ENCODE measurements at places on chromosomes 12 and 14. TPM values are rescaled to one million over a fixed set of nuclear protein-coding genes. Genes with fewer than 3 reads are reported as not detected.

- H3K4me1 ChIP-seq = no peaks in the 10 kb centered on the region
- DNase-seq = no peak
- no peak overlapping the region for H3K4me3 ChIP-seq
These were observed 355.1 kb upstream of the CCDC196 start for GRCh38 chr14:66131111-66131510.

- H3K27ac ChIP-seq = no peak overlapping the region
- no peaks in the 10 kb centered on the region for H3K4me1 ChIP-seq
- no peaks in the 10 kb centered on the region for H3K36me3 ChIP-seq
These were observed 95.0 kb downstream of the FOXN4 start for GRCh38 chr12:109214131-109214530.

GRCh38 chr14:89217891-89218290 lies 199.1 kb downstream of the FOXN3 start:
- no peak overlapping the region for H3K4me3 ChIP-seq
- no peak overlapping the region for H3K27ac ChIP-seq
- no peak for DNase-seq
- H3K4me1 ChIP-seq = peaks cover 12% of the 10 kb centered on the region

- no peak overlapping the region for H3K27ac ChIP-seq
- DNase-seq = peak; percentile 24
- H3K27me3 ChIP-seq = no peaks in the 10 kb centered on the region
- H3K4me1 ChIP-seq = peaks cover 6% of the 10 kb centered on the region
- H3K36me3 ChIP-seq = peaks cover 5% of the 10 kb centered on the region
These were observed 20.3 kb upstream of the SYCP3 start for GRCh38 chr12:101759396-101760047.

- peaks cover 10% of the 10 kb centered on the region for H3K36me3 ChIP-seq
- DNase-seq = no peak
- no peak overlapping the region for H3K27ac ChIP-seq
- H3K4me3 ChIP-seq = no peak overlapping the region
- no peaks in the 10 kb centered on the region for H3K27me3 ChIP-seq
These were observed 85.2 kb downstream of the CCDC88C start for GRCh38 chr14:91332171-91332985.

DNA sequence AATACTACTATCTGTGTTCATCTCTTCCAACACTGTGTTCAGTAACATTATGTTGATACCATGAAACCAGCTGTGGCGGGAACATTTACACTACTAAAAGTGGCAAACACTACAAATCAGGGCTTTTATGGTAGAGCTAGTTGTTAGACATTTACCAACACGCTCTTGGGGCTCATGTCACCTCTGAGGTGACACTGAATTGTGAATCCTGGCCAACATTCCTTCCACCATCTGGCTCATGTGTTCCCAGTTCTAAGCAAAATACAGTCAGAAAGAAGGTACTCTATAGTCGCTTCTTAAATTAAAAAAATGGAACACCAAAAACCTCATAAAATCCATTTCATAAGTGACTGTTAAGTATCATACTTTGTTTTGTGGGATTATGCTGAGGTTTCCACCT lies 436.6 kb downstream of the FUT8 start:
- H3K36me3 ChIP-seq = no peaks in the 10 kb centered on the region
- DNase-seq = no peak
- H3K4me1 ChIP-seq = no peaks in the 10 kb centered on the region
- H3K27me3 ChIP-seq = no peaks in the 10 kb centered on the region

SLCO1C1 gene
- total RNA-seq = 0.54 TPM

ZBTB39 gene
- 11.0 TPM for total RNA-seq

GRCh38 chr12:42017051-42017450 lies 127.6 kb downstream of the GXYLT1 start:
- H3K4me1 ChIP-seq = no peaks in the 10 kb centered on the region
- H3K4me3 ChIP-seq = no peak overlapping the region
- no peak overlapping the region for H3K27ac ChIP-seq
- no peak for DNase-seq
- no peaks in the 10 kb centered on the region for H3K36me3 ChIP-seq

CPNE6 gene
- total RNA-seq = not detected

- DNase-seq = no peak
- H3K4me1 ChIP-seq = peaks cover 8% of the 10 kb centered on the region
- H3K27ac ChIP-seq = no peak overlapping the region
- H3K27me3 ChIP-seq = no peaks in the 10 kb centered on the region
- peaks cover 11% of the 10 kb centered on the region for H3K36me3 ChIP-seq
These were observed 48.4 kb downstream of the GTF2A1 start for GRCh38 chr14:81172353-81172752.

GRCh38 chr12:94172973-94173372 lies 24.6 kb downstream of the PLXNC1 start:
- no peaks in the 10 kb centered on the region for H3K36me3 ChIP-seq
- H3K4me1 ChIP-seq = no peaks in the 10 kb centered on the region
- peaks cover 62% of the 10 kb centered on the region for H3K27me3 ChIP-seq

DNA sequence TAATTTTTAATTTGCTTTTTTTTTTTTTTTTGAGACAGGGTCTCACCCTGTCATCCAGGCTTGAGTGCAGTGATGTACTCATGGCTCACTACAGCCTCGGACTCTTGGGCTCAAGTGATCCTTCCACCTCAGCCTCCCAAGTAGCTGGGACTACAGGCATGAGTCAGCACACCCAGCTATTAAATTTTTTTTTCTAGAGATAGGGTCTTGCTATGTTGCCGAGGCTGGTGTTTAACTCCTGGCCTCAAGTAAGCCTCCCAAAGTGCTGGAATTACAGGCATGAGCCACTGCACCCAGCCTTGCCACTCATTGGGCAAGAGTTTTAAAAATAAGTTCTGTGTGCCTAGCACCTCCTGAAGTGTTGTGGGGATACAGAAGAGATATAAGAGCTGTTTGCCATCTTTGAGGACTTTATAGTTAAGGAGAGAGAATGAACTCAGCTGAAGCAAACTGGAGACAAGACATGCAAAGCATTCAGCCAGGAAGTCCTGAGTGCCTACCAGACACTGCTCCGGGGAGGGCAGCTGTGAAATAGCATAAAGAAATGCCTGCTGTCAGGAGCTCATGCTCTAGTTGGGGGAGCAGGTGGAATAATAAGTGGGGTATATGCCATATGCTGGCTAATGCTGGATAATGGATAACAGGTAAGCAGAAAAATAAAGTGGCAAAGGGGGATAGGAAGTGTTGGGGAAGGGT lies 15.0 kb upstream of the EMP1 start:
- no peaks in the 10 kb centered on the region for H3K27me3 ChIP-seq
- no peaks in the 10 kb centered on the region for H3K36me3 ChIP-seq
- H3K4me3 ChIP-seq = no peak overlapping the region
- no peak overlapping the region for H3K27ac ChIP-seq
- DNase-seq = no peak

- H3K4me1 ChIP-seq = no peaks in the 10 kb centered on the region
- no peak for DNase-seq
- no peaks in the 10 kb centered on the region for H3K36me3 ChIP-seq
- H3K27me3 ChIP-seq = no peaks in the 10 kb centered on the region
- H3K4me3 ChIP-seq = no peak overlapping the region
These were observed 147.9 kb upstream of the PRICKLE1 start for GRCh38 chr12:42737398-42737797.

CKAP4 gene
- 108 TPM for total RNA-seq

DNA sequence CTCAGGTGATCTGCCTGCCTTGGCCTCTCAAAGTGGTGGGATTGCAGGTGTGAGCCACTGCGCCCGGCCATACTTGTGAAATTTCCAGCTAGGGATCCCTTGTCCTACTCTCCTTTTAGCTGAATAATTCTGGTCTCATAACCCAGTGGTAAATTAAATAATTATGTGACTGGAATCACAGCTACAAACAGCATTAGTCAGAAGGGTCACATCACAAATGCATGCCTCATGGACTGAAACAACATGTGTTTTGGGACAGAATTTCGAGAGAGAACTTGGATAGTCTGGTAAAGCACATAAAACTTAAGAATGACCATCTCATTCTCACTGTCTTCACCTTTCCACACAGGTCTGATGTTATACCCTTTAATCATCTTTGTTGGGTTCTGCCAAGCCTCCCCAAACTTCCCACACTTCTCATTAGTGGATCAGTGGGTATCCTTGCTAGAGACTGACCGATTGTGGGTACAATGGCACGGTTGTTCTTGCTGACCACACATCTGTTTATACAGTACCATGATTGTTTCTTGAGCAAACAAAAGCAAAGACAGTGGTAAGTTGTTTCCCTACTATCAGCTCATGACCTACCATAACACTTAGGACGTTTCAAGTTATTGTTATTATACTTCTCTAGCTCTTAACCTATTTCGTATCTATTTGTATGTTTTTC lies 5.1 kb downstream of the GPRC5D start:
- H3K4me3 ChIP-seq = no peak overlapping the region
- H3K27ac ChIP-seq = no peak overlapping the region
- DNase-seq = no peak
- peaks cover 7% of the 10 kb centered on the region for H3K36me3 ChIP-seq
- no peaks in the 10 kb centered on the region for H3K27me3 ChIP-seq
- peaks cover 20% of the 10 kb centered on the region for H3K4me1 ChIP-seq

GRCh38 chr12:12358528-12358927 lies 1.6 kb downstream of the BORCS5 start:
- no peak for DNase-seq
- peak overlapping the region; percentile 82 for H3K4me3 ChIP-seq
- peaks cover 20% of the 10 kb centered on the region for H3K36me3 ChIP-seq
- peaks cover 9% of the 10 kb centered on the region for H3K4me1 ChIP-seq
- H3K27me3 ChIP-seq = no peaks in the 10 kb centered on the region
- peak overlapping the region; percentile 96 for H3K27ac ChIP-seq

- DNase-seq = no peak
- no peak overlapping the region for H3K27ac ChIP-seq
- H3K4me1 ChIP-seq = no peaks in the 10 kb centered on the region
- peaks cover 76% of the 10 kb centered on the region for H3K27me3 ChIP-seq
- H3K36me3 ChIP-seq = no peaks in the 10 kb centered on the region
These were observed 10.6 kb downstream of the CHST11 start for GRCh38 chr12:104467346-104467837.

CCDC184 gene
- 0.51 TPM for total RNA-seq

DNA sequence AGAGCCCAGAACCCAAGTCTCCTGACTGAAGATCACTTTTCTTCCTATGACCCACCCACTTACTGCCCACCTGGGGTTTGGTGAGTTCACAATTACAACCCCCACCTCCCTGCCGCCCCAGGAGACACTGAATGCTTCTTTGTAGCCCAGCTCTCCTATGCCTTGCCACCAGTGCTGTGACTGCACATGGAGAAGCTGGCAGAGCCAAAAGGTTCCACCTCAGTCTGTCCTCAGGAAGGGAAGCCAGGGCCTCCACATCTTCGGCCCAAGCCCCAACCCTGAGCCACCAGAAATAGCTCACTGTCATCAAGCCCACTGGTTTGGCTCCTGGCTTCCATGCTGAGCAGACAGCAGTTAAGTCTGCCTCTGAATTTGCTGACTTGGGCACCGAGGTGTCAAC lies 25.6 kb downstream of the OTUB2 start:
- H3K27me3 ChIP-seq = no peaks in the 10 kb centered on the region
- no peaks in the 10 kb centered on the region for H3K4me1 ChIP-seq
- no peak overlapping the region for H3K4me3 ChIP-seq
- DNase-seq = no peak
- peaks cover 81% of the 10 kb centered on the region for H3K36me3 ChIP-seq

GRCh38 chr12:7934091-7934888 lies 1.7 kb downstream of the SLC2A3 start:
- H3K27me3 ChIP-seq = peaks cover 18% of the 10 kb centered on the region
- no peak for DNase-seq
- H3K4me3 ChIP-seq = no peak overlapping the region
- H3K4me1 ChIP-seq = no peaks in the 10 kb centered on the region
- H3K27ac ChIP-seq = no peak overlapping the region

- no peaks in the 10 kb centered on the region for H3K36me3 ChIP-seq
- H3K4me1 ChIP-seq = peaks cover 19% of the 10 kb centered on the region
- no peak overlapping the region for H3K27ac ChIP-seq
- no peak for DNase-seq
These were observed 12.9 kb downstream of the TMEM117 start for GRCh38 chr12:43848786-43849185.

DNA sequence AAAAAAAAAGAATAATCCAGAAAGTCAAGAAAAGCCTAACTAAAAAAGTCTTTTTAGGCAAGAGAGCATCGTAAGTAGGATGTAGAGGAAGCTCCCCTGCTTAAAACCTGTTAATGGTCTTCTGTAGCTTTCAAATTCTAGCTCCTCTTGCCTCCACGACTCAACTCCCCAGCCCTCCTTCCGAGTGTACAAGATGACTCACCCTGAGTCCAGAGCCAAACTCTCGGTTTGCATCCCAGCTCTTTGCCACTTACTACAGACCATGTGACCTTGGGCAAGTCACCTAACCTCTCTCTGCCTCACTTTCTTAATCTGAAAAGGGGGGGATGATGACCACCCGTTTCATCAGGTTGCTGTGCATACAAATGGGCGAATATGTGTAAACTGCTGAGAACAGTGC lies 460.4 kb downstream of the DPF3 start:
- H3K4me1 ChIP-seq = no peaks in the 10 kb centered on the region
- peaks cover 63% of the 10 kb centered on the region for H3K27me3 ChIP-seq
- H3K4me3 ChIP-seq = no peak overlapping the region
- no peak overlapping the region for H3K27ac ChIP-seq
- no peaks in the 10 kb centered on the region for H3K36me3 ChIP-seq
- DNase-seq = no peak

GRCh38 chr12:14238221-14238792 lies 127.2 kb upstream of the ATF7IP start:
- H3K27ac ChIP-seq = no peak overlapping the region
- H3K36me3 ChIP-seq = peaks cover 17% of the 10 kb centered on the region

DNA sequence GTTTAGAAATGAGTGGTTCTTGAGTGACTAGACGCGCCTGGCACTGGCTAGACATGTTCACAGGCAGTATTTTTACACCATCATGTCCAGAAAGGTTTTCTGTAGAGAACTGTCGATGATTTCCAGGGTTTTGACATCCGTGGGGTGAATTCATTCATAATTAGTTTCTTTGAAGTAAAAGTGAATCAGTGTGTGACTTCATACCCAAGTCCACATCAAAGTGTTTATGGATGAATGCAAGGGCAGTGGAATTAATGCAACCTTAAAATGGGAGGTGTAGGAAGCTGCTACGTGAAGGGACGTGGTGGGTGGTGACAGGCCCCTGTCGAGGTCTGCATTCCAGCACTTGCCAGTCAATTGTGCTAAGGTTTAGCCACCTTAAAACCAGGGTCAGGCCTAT lies 38.4 kb upstream of the ELK3 start:
- no peaks in the 10 kb centered on the region for H3K36me3 ChIP-seq
- no peak overlapping the region for H3K4me3 ChIP-seq
- H3K27ac ChIP-seq = no peak overlapping the region
- DNase-seq = no peak

DNA sequence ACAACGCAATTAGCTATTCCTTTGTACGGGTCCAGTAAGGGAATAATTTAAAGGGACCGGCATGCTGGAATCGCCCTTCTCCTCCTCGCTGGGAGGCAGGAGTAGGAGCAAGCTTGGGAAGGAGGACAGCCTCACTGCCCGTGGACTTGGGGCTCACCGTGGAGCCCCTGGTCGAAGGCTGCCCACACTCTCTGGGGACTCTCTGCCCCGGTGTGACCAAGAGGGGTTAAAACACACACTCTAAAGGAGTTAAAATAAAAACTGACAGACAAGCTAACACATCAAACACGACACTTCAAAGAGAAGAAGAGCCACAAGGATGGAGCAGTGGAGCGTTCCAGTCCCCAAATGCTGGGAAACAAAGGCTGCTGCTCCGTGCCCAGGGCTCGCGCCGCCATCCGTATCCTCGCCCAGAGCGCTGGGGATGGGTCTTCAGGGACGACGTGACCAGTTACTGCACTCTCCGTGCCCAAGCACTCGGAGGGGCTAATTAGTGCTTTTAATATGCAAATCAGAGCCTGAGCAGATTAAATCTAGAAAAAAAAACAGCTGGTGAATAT lies 123.3 kb downstream of the PAPOLA start:
- no peak for DNase-seq
- peaks cover 42% of the 10 kb centered on the region for H3K27me3 ChIP-seq
- no peak overlapping the region for H3K4me3 ChIP-seq
- H3K36me3 ChIP-seq = no peaks in the 10 kb centered on the region

Data from Calu3 (cell line).